Anterior cingulate cortex (tissue), 58 donors: ENCODE measurements at places on chromosomes 1 and 21.

DNA sequence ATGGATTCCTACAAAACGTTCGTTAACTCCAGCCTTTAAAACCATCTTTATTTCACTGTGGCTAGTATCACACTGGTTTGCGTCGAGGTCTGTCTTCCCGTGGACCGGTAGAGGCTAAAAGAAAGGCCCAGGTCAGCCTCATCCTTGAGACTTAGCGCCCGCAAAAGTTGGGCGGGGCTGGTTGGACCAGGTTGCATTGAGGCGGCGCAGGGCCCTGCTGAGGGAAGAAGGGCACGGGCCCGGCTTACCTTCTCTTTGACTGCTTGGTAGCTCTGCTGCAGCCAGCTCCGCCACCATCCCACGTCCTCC is 455 bp downstream of the BSDC1 start:
- DNase-seq, result no peak

GRCh38 chr1:154943649-154944400 is 7.3 kb upstream of the PMVK start:
- DNase-seq, result no peak

- DNase-seq, result no peak
Measured at GRCh38 chr1:204102739-204103430, 30.0 kb downstream of the SOX13 start.

DNA sequence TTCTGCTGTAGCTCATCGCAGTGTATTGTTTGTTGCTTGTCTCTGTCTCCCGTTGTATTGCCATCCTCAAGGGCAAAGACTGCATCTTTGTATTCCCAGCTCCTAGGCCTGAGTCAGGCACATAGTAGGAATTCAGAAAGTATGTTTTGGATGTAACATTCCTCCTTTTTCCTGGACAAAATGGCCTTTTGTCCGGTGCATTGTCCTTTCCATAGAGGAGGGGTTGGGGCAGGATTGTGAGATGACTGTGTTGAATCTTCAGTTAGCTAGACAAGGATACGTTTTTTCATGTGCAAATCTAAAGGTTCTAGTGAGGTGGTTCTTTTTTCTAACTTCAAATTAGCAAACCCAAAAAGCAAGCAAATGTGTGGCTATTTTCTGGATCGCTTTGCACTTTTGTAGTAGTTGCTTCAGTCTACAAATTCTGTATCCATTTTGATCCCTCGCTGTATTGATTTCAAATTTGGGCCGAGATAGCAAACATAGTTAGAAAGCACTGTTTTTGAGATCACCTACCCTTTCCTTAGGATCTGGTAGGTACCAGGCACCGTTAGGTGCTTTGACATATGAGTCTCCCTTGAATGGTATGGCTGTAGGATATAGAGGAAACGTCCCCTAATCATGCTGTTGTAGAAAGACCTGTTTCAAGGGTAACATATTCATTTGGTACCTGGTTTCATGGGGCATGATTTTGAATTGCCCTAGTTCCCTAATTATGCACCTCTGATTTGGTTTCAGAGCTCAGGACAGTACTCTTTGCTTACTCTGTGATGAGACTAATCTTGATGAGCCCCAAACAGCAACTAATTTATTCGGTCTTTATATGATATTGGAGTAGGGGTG is 1.2 kb downstream of the PPP1R8 start:
- DNase-seq, result no peak

DNA sequence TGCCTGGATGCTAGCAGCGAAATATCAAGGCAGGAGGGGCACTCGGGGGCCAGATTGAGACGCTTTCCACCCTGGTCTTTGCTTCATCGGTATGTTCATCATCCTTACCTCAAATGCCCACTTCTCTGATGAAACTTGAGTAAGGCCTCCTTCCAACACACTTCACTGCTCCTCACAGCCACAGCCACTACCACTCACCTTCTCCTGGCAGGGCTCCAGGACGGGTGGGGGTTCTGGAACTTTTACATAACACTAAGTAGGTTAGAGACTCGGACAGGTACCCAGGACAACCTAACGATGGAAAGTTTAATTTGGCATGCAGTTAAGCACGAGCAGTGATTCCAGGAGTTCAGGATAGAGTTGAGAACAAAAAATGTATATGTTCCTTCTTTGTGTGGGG is 73.9 kb upstream of the SPAG17 start:
- no peak for DNase-seq

DNA sequence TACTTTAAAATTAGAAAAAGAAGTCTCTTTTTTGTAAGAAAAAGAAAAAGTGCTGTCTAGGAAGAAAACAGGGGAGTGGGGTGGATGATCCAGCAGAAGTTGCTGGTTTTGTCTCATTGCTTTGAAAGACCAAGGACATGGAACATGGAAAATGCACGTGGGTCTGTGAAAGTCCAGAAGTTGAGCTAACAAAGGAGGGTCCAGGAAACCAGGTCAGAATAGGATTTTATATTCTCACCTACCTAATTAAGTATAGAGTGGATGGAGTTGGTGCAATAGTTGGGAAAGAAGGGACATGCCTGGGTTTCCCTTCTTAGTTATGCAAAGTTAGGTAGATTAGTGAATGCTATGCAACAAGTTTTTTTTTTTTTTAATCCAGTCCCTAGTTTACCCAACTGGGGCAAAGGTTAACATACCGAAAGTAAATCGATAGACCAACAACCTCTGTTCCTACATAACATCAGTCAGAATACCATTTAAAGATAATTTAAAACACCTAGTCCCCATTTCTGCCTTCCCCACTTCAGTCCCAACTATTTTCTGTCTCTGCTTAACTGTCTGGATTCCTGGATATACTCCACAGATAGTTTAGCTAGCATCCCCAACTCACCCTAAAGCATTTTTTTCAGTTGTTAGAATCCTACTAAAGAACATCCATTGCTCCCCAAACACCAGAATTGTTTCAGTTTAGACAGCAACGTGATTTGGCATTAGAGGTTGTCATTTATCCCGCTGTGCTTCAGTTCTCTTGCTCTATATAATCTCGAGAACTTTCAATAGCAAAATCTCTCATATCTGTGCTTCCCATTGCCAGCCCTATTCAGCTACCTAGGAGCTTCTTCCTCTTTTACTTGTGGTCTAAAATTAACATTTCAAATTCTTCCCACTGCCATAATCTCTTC is 105.7 kb upstream of the PLPPR5 start:
- DNase-seq, result no peak

DNA sequence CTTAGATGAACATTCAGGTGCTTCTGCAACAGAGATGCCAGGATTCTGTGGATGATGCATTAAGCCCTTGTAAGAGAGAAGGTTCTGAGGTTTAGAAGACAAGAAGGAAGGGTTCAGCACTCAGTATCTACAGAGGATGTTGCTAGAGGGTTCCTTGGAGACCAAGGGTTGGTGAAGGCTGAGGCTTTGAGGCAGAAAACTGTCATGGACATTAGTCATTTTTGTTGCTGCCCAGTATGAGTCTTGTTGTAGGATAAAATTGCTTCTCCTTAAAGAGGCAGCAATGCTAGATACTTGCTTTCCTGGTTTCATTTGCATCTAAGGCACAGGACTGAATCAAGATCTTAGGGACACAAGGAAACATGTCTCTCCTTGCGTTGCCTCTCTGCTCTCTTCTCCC is 319.4 kb upstream of the NFIA start:
- DNase-seq, result no peak

DNA sequence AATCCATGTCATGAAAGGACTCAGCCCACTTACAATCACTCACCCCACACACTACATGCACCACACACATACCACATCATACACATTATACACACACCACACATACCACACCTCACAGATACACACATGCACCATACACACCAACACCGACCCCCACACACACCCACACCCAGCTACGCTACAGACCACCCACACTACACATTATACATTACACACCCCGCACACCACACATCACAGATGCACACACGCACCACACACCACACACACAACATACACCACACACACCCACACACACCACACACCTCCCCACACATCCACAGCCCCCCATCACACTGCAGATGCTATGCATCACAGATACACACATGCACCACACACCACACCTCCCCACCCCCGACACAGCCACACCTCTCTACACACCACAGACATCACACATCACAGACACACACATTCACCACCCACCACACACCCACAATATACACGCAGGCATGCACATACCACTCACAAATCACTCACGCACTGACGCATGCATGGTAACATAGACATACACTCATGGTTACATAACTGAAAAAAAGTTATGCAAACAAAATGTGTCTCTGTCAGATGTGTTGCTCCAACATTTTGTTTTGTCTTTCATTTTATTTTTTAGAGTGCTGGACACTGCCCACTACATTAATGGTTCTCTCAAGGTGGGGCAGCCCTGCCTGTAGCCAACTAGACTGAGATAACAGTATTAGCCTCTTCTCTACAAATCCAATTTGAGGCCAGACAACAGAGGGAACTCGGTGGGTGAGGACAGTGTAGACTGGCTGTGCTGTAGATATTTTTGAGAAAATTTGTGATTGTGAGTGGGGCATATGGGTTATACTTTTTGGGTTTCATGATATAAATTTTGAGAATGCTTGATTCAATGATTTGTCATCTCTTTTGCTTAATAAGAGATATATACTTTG is 15.2 kb upstream of the PGBD2 start:
- DNase-seq, result no peak
